Activated CD4-positive, alpha-beta T cell treated with anti-CD3 and anti-CD28 coated beads, Interleukin-2, amount 50 U/mL, for 1 hour (primary cell): ENCODE measurements at places on chromosomes 3 and 15.

GRCh38 chr3:14274999-14275961 is 96.7 kb downstream of the LSM3 start:
- no peak for DNase-seq

GRCh38 chr15:45083223-45083622 is 30.7 kb downstream of the DUOX2 start:
- no peak for DNase-seq

GRCh38 chr15:93803421-93804152 is 427.8 kb upstream of the MCTP2 start:
- no peak for DNase-seq

- no peak for DNase-seq
These were observed 134.9 kb downstream of the EPHB1 start for GRCh38 chr3:134929976-134930375.

GRCh38 chr15:78148392-78149067 is 632 bp upstream of the IDH3A start:
- no peak for DNase-seq

DNA sequence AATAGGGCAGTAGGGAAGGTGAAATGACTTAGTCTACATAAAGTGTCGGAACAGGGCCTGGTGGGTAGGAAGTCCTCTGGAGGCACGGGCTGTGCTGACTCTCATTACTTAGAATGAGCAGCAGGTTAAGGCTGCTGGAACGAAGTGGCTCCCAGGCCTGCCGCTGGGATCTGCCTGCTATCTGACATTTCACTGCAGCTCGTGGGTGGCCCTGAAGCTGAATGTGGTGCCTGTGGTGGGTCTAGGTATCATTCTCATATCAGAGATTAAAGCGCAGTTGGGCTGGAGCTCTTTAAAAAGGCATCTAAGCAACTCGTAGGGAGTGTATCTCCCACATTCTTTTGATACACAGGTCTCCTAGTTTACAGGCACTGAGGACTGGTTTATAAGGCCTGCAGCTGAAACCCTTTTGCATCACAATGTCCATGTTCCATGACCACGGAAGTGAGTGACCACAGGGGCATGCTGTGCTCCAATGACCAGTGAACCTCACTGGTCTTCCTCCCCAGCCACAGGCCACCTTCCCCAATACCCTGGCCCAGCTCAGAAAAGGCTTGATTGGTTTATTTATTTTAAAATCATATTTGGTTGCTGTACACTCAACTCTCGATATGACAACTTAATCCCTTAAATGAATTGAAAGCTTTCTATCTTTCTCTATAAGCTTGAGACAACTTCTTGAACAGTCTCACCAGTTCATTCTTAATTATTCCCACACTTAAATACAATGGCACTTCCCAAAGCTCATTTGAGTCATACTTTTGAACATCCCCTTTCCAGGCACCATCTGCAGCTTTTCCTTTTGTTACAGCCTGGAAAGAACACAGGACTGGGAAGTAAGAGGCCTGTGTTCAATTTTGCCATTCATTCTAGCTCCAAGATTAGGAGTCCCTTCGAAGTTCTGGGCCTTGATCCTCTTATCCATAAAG is 19.0 kb downstream of the ADAMTS9 start:
- no peak for DNase-seq
